Activated CD4-positive, alpha-beta T cell treated with anti-CD3 and anti-CD28 coated beads for 24 hours (primary cell): ENCODE measurements at places on chromosomes 12 and 14.

DNA sequence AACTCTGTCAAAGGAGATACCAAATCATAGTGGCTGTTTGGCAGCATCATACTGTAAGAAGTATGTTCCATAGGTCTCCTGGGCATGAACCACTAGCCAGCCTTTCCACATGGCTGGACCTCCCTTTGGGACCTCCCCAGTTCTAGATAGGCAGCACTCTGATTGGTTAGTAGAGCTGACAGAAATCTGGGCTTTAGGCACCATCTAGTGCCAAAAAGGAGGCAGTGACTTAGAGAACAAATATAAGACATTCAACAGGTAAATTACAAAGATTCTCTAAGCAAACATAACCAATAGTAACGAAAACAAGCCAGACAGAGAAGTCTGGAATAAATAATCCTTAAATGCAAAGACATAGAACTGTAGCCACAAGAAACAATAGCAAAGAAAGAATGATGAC is 148.0 kb upstream of the PDE3A start:
- DNase-seq, result no peak

DNA sequence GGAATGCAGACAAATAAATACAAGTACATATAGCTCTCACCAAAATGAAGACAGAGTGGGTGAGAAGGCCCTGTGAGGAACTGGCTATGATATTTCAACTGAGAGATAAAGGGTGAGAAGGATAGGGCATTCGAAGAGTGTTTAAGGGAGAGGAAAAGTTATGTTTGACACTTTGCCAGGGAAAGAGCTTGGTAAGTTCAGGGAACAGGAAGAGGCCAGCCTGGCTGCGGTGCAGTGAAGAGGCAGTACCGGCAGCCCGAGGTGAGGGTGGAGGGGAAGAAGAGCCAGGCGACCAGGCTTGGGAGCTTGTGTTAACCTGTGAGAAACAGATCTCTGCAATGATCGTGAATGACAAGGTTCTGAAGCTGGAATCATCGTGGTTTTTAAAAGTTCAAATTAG is 84.7 kb upstream of the RFX4 start:
- no peak for DNase-seq

DNA sequence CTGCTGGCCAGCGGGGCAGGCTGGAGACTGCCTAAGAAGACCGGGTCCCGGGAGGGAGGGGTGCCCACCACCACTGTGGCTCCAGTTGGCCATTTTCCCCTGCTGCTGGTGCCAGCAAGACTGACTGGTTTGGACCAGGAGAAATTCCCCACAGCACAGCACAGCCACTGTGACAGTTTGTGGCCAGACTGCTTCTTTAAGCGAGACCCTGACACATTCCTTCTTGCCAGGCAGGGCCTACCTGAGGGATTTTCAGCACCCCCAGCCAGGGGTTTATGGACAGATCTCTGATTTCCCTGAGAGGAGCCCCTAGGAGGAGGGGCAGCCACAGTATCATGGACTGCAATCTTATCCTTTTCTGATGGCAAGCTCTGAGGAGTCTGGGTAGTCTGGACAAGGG is 15.5 kb downstream of the GLIPR1L1 start:
- no peak for DNase-seq

DNA sequence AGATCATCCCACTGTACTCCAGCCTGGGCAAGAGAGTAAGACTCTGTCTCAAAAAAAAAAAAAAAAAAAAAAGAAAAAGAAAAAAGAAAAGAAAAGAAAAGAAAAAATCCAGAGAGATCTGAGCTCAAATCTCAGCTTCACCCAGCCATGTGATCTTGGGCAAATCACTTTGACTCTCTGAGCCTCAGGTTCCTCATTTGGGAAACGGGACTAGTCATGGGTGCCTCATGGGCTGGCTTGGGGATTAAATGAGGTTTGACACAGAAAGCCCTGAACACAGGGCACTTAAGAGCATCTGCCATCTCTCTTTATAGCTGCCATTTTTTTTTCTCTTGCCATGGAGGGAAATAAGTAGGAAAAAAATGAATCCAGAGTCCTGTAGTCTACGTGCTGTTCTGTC is 86.2 kb upstream of the MYL2 start:
- DNase-seq, result no peak

DNA sequence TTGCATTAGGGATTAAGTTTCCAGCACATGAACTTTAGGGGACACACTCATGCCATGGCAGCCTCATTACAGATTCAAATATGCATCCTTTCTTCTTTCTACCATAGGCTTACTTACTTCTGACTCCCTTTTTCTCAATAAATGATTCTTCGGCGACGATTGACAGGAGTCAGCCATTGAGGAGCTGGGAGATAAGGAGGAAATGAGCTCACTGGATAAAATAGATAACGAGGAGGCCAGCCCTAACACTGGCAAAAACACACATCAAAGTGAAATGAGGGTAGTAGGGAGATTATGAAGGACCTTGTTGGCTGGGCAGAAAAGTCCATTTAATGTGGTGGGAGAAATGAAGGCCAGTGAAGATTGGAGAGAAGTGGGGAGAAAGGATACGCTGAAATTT is 172.2 kb downstream of the SLC41A2 start:
- DNase-seq, result no peak

GRCh38 chr12:70190262-70191010 is 52.8 kb upstream of the CNOT2 start:
- DNase-seq, result no peak

GRCh38 chr14:88919502-88919901 is 95.1 kb downstream of the TTC8 start:
- no peak for DNase-seq

- DNase-seq, result no peak
Observed at GRCh38 chr12:115661112-115661511, 616.4 kb downstream of the MED13L start.

DNA sequence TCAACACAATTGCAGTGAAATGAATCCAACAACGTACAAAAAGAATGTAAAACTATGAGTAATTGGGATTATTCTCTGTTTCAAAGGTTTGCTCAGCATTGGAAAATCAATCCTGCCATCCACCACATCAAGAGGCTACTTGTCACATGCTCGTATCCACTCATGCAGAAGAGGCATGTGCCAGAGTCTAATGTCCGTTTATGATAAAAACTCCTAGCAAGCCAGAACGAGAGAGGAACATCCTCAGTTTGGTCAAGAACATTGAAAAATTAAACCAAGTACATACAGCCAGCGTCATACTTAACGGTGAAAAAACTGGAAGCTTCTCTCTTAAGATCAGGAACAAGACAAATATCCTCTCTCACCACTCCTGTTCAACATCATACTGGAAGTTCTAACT is 563.9 kb upstream of the TMEM132C start:
- no peak for DNase-seq

DNA sequence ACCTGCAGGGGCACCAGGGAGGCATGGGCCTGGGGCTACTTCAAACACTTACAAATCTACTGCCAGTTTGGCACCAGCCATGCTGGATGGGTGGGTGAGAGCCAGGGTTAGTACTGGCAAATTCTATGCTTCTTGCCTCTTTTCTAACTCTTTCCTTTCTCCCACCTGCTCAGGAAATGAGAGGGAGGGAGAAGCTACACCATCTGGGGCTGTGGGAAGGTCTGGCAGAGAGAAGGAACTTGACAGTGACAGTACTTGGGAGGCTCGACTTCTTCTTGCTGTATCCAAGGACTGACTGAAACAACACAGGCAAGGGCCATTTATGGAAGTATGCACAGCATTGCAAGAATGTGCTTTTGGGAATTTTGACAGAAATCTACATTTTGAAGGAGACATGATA is 149.6 kb upstream of the DYRK2 start:
- no peak for DNase-seq

GRCh38 chr12:74337951-74338350 is 199.7 kb upstream of the ATXN7L3B start:
- DNase-seq, result no peak
